Right kidney (tissue), 9 donors: ENCODE measurements at places on chromosomes 2 and 18.

- no peak for DNase-seq
These were observed 620.3 kb upstream of the POU3F3 start for GRCh38 chr2:104233591-104233990.

DNA sequence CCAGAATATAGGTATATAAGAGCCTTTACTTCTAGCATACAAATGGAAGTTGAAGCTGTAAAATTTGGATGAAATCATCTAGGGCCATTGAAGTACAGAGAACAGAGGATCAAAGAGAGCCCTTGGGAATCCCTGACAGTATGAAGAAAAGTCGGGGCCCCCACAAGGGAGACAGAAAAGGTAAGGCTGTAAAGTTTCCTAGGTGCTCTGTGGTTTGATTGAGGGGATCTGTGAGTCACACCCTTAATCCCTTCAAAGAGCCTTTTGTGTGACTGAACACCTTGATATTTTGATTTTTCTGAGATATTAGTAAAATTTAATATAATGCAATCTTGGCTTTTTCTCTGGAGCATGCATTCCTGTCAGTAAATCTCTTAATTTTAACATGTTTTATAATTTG, 961.7 kb upstream of the TMEFF2 start:
- no peak for DNase-seq

DNA sequence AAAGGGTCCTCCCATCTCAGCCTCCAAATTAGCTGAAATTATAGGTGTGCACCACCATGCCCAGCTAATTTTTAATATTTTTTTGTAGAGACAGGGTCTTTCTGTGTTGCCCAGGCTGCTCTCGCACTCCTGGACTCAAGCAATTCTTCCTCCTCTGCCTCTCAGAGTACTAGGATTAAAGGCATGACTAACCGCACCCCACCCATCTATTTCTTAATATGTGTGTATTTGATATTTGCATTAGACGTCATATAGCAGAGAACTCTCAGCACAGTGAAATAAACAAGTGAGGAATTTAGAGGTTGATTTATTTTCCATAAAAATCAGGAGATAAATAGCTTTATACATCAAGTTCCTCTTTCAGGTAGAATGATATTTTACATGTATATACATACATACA, 213.5 kb downstream of the FSIP2 start:
- DNase-seq, result no peak

- no peak for DNase-seq
These were observed 268.3 kb downstream of the DCDC2C start for GRCh38 chr2:3971652-3972192.

- no peak for DNase-seq
These were observed 78.4 kb downstream of the DPP4 start for GRCh38 chr2:161995553-161996016.

GRCh38 chr2:68717305-68717661, 17.3 kb upstream of the ARHGAP25 start:
- DNase-seq, result no peak

DNA sequence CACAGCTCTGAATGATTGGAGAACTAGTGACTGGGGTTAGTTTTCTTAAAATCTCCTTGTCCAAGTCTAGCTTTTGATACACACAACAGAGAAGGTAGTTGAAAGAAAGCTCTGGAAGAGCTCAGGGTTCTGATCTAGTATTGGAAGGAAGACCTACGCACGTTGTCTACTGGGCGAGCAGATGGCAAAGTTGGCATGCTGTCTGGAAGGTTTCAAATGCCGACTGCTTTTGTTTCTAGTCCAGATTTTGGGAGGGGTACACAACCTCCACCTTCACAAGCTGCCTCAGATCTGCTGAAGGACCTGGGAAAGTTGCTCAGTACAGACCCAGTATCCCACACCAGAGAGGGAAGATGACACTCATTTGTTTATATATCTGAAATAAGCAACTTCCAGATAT, 507.3 kb downstream of the RNF144A start:
- no peak for DNase-seq

- DNase-seq, result no peak
These were observed 986.3 kb upstream of the CELF4 start for GRCh38 chr18:38551881-38552280.

GRCh38 chr2:239015901-239016675, 168.2 kb downstream of the TWIST2 start:
- DNase-seq, result no peak

DNA sequence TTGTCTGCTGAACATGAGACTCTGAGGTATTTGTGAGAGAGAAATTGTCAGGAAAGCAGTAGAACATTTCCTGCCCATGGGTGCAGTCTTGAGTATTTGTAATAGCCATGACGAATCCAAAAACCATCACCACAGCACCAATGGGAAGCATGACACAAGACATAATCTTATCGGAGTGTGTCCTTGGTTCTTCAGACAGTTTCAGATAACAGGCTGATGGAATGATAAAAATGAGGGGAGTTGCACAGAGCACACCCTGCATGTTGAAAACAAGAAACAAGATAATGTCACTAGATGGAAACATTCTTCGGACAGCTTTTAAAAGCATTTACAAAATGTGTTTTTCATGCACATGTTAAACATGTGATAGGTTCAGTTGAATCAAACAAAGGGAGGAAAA, 56.9 kb downstream of the SLC38A11 start:
- no peak for DNase-seq

- DNase-seq, result no peak
These were observed 98.1 kb upstream of the SCG2 start for GRCh38 chr2:223700221-223700620.

- DNase-seq, result no peak
These were observed 25.9 kb upstream of the ALLC start for GRCh38 chr2:3631851-3632659.

DNA sequence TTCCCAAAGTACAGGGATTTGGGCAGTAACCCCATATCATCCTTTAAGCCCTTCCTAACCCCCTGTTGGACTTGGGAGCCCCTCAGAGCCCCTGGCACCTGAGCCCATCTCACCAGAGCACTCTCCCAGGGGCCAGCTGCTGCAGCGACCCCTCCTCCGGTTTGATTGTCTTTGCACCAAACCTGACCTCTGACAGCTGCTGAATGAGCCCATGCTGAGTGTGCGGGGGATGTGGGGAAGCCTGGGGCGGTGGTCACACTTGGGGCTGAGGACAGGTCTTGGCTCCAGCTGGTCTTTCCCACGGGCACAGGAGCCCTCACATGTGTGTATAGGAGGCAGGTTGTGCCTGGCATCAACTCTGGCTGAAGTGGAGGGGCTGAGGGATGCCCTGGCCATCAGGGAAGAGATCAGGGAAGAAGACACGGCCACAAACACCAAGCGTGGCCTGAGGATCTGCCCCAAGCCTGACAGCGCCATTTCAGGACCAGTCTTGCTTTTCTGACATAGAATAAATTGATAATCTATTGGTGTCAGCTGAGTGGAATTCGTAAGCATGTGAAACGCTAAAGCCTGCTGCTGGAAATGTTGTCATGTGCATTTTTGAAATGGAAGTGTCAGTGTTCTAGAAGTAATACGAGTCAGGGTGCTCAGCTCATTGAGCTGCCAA, 102.4 kb downstream of the ACKR3 start:
- DNase-seq, result no peak

GRCh38 chr2:67219651-67220050, 177.5 kb upstream of the ETAA1 start:
- DNase-seq, result no peak

GRCh38 chr2:160952464-160953254, 207.6 kb upstream of the TANK start:
- no peak for DNase-seq

GRCh38 chr18:27860701-27861107, 316.2 kb downstream of the CDH2 start:
- DNase-seq, result no peak

- no peak for DNase-seq
These were observed 13.5 kb upstream of the XDH start for GRCh38 chr2:31428001-31428418.

DNA sequence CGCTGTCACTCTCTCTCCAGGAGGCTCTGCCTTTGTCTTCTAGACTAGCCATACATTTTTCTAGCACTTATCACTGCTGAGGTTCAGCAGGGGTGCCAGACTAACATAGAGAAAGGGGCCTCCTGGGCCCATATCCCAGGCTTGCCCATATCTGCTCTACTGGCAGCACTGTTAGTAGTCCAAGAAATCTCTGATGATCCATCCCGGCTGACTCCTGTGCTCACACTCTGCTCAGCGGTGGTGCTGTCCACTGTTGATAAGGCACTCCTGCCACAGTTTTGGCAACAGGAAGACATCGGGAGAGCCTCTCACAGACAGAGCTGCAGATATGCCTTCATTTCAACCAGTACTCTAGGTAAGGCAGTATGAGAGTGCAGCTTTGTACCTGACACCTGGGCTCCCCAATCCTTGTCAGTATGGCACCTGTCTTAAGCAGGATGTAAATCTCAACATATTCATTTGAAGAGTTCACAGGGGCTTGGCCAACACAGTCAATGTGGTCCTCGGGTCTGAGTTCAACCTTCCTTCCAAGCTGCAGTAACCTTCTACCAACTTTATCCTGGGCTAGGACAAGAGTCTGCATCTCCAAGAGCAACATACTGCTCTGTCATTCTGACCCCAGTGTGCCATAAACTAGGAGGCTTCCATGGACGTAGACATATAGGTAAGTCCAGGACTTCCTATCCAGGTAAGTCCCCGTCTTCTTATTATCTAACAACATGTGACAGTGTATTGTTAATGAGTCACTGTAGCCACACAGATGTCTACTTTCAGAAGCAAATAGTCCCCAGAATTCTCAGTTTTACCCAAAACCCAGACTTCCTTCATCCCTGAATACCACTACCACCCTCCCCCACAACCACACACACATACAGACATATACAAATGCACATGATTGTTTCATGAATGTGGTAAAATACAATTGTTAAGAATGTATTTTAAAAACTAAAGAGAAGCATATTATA, 16.2 kb downstream of the KLF7 start:
- no peak for DNase-seq
